ENCODE measurements at places on chromosomes 16 and 17.

DNA sequence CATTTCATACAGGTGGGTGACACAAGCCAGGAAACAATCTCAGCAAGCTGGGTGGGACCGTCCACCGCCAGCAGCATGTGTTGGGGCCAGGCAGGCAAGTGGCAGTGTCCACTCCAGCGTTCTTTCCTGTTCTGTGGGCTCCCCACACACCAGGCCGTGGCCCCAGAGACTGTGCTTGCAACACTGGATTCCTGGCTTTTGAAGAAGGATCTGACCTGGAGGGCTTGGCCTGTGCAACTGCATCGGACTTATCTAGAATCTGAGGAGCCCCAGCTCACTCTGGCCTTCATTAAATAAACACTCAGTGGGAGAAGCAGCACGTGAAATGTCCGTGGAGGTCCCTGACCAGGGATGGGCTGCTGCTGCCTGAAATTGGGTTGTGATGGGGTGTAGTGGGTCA, 3.2 kb downstream of the KSR1 start:
- peak; percentile 44 for DNase-seq

- DNase-seq = no peak
These were observed 834.3 kb upstream of the CDH8 start for GRCh38 chr16:62870554-62870953.

- DNase-seq = no peak
These were observed 16.1 kb upstream of the TNRC6A start for GRCh38 chr16:24713379-24713778.

DNA sequence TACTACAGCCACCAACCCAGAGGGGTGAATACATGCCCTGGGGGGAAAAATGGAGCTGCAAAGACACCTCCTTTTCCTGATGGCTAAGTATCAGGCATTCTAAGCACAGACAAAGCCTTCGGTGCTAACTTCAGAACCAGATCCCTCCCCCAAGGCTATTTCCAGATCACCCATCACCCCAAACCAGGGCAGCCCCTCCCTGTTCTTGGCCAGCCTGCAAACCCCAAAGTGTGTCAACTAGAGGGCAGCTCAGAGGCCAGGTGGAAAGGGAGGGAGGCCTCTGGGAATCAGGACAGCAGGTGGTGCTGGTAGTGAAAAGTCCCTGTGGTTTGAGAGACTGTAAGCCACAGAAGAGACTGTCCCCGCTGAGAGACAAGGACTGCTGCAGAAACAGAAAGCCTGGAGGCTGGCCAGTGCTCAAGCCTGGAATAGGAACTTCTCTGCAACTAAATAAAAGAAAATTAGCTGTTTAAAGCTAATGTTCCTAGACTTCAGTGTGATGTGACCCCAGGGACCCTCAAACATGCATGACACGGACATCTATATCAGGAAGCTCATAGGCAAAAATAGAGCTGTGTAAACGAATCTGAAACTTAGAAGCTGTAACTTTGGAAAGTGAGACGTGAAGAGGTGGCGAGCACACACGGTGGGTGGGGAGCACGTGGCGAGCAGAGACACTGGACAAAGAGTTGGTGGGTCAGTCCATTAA, 9.1 kb downstream of the TUBG1 start:
- DNase-seq = peak; percentile 65

DNA sequence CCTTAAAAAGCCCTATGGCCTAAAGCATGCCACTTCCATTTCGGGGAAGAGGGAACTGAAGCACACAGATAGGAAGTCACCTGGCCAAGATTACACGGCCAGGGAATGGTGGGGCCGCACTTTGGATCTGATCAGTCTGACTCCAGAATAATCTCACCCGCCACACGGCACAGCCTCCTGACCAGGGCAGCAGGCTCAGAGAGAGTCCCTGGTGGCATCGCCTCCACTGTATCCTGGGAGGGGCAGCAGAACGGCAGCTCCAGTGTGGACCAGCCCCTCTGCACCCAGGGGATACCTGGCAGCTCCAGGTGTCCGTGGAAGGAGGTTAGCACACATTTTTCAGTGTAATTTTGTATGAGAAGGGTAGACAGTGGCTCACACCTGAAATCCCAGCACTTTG, 35.5 kb downstream of the VAC14 start:
- no peak for DNase-seq

- no peak for DNase-seq
These were observed 14.6 kb upstream of the SREBF1 start for GRCh38 chr17:17851103-17852002.

- DNase-seq = peak; percentile 90
These were observed 23.5 kb downstream of the TUBG1 start for GRCh38 chr17:42632949-42633444.

DNA sequence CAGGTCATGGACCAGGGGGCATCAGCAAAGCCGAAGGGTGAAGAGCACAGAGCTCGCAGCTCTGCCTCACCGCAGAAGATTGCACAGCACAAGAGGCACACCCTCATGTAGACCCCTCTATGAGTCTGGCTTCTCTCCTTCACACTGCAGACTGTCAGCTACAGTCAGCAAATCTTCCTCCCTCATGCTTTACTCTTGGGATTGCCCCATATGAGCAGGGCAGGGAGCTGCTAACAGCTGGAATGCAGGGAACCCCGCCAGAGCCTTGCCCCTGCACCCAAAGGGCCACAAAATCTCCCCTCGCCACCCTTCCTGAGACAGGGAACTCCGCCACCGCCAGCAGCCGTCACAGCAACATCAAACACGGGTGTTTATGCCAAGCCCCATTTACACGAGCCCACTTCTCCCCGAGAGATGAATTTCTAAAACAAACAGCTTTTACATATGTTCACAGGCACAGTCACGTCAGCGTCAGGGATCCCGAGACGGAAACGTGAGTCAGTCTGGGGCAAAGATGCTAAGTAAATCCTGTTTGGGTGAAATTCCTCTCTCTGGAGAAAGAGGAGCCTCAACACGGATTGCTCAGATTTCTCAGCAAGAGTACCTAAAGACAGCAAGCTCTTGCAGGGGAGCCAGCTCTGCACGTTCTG, 121.9 kb downstream of the CDYL2 start:
- no peak for DNase-seq

DNA sequence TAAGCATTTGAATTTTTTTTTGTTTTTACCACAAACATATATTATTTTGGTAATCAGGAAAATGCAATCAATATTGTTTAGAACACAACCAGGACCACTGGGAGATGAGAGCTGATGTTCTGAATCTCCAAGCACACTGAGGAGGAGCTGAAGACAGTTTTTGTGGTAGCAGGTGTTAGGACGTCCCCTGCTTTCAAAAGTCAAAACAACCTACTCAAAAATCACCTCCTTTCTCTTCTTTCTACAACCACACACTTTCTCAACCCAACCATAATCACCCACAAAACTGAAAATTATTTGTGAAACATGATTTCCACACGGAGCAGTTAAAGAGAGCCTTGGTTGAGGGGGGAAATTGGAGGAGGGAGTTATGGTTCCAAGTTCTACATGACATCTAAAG, 26.7 kb upstream of the CFAP20 start:
- no peak for DNase-seq

- no peak for DNase-seq
These were observed 84.0 kb downstream of the TNRC6C start for GRCh38 chr17:78042542-78042941.

- DNase-seq = no peak
These were observed 15.0 kb upstream of the C16orf95 start for GRCh38 chr16:87332150-87332549.

Data from K562 (cell line).